ENCODE measurements at places on chromosomes 3 and 15.
A peak's percentile ranks its signal among the peaks of the same experiment; 100 is the strongest.

DNA sequence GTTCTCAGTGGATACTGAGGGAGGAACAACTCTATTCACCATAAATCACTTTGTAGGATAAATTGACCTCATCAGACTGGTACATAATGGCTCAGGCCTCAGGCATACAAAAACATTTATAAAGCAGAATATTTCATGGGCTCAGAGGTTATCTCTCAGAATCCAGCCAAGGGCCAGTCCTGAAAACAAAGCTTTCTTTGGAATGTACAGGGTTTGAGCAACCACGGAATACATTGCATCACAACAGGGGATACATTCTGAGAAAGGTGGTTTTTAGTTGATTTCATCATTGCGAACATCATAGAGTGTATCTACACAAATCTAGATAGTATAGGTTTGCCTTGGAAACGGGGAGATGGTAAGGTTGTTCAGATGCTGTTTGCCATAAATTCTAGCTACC lies 33.4 kb upstream of the CTDSPL2 start:
- DNase-seq = no peak

DNA sequence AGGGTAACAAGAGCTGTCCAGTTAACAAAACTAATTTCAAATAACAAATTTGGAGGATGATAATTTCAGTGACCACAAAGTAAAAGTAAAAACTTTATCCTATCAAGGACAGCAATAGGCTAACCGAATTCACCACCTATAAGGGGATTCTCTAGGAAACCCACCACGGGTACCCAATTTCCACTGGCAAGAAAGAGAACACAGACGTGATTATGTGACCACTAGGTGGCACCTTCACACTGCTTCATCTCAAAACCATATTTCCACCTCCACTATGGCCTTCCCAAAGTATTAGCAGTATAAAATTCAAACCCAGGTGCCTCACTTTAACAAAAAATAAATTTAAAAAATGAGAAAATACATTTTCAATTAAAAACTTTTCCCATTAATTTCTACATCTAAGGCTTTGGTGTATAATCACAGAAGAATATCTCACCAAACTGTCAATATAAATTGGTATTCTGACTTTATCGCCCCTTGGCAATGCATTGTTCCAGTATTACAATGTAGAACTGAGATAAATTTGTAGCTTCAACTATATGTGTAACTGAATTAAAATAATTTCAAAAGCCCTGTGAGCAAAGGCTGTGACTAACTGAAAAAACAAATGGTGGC lies 96.5 kb downstream of the FSIP1 start:
- peak; percentile 30 for DNase-seq

- no peak for DNase-seq
These were observed 22.1 kb downstream of the GABRR3 start for GRCh38 chr3:98012979-98013378.

GRCh38 chr3:182508919-182509711 lies 284.2 kb upstream of the ATP11B start:
- no peak for DNase-seq

DNA sequence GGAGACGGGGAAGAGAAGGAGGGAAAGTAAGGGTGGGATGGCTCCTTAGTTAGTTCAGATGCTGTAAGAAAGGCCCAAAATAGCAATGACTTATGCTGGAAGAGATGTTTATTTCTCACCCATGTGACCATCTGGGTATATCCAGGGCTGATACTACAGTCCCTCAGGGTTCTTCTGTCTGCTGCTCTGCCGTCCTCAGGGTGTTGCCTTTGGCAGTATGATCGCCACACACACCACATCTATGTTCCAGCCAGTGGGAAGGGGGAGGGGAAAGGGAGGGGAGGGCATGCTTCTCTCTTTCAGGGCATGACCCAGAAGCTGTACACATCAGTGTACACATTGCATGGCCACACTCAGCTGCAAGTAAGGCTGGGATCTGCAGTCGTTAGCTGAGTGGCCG lies 10.2 kb downstream of the CD276 start:
- DNase-seq = no peak

DNA sequence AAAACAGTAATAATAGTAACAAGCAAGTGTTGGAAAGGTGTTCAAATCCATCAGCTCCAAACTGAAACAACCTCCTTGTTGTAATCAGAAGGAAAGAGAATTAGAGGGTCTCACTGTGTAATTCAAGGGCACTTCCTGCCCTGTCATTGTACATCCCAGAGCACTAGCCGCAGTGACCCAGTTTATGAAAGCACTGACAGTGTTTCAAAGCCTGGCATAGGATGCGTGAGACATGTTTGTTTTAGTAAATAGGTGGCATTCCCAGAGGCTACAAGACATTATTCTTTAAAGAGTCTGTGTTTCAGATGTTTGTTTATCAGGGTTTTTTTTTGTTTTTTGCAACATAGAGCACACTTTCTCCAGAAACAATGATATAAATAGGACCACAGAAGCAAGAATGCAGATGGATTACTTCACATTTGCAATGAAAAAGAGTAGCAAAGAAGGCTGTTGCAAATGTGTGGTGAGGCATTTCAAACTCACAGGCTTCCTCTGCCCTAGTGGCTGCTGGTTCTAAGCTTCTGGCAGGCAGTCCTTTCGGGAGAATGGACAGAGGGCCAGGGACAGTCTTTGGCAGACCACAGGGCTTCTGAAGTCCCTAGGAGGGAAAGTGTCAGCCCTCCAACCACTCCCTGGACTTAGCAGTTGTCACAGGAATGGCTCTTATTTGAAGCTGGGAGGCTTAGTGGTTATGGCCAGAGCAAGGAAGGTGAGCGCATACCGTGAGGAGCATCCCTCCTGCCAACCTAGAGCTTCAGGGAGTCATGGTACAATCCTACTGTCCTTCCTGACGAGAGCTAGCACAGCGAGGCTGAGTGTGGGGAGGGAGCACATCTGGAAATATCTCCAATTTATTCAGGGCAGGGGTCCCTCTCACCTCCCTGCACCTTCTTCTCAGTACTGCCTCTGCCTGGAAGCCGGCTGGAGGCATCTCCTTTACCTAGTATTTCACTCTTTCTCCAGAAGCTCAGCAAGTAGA lies 31.4 kb upstream of the TIPARP start:
- no peak for DNase-seq

GRCh38 chr3:22364851-22365250 lies 613.8 kb upstream of the ZNF385D start:
- DNase-seq = no peak

DNA sequence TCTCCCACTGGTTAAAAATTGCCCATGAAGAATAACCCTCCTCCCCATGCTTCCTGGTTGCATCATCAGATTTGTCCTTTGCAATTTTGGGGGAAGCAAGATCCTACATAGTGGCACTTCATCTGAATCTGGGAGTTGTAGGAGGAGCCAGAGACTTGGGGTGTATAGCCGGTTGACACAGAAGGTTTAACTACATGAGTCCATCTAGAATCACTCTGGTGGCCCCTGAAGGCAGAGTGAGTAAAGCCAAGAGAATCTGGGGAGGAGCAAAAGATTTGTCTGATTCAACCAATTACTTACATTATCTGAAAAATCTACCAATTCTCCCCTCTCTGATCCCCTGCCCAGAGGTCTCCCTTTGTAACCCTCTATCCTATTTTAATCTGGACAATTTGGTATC lies 50.1 kb downstream of the SYN2 start:
- DNase-seq = no peak

- DNase-seq = peak; percentile 61
These were observed 140.2 kb upstream of the STT3B start for GRCh38 chr3:31392568-31392967.

GRCh38 chr3:171504376-171504775 lies 44.2 kb upstream of the TNIK start:
- no peak for DNase-seq

DNA sequence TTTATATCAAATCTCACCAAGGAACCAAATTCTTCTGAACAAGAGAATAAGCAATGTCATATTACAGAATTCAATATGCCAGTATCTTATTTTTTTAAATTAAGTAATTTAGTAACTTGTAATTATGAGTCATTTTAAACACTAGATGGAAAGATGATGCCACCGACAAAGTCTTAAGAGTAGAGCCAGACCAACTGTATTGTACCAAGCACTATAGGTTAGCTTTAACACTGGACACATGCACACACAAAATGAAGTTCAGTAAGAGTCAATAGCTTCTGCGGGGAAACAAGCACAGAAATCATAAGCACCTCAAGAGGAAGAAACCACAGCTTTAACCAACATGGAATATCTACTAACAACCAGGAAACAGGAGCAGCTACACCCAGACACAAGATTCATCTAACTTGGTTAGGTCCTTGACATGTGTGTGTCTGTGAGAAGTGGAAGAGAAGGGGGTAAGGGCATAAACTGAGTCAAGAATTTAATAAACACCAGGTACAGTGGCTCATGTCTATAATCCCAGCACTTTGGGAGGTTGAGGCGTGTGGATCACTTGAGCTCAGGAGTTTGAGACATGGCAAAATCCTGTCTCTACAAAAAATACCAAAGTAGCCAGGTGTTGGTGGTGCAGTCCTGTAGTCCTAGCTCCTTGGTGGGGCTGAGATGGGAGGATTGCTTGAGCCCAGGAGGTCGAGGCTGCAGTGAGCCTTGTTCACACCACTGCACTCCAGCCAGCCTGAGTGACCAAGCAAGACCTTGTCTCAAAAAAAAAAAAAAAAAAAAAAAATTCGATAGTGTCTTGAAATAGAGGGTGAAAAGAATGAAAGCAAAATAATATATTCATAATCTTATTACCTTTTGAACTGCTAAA lies 28.9 kb downstream of the DENND4A start:
- DNase-seq = no peak

GRCh38 chr3:186815435-186815834 lies 9.2 kb upstream of the RFC4 start:
- no peak for DNase-seq

GRCh38 chr3:38598791-38599190 lies 50.7 kb downstream of the SCN5A start:
- DNase-seq = no peak

GRCh38 chr3:58986654-58987053 lies 63.2 kb downstream of the CFAP20DC start:
- no peak for DNase-seq

DNA sequence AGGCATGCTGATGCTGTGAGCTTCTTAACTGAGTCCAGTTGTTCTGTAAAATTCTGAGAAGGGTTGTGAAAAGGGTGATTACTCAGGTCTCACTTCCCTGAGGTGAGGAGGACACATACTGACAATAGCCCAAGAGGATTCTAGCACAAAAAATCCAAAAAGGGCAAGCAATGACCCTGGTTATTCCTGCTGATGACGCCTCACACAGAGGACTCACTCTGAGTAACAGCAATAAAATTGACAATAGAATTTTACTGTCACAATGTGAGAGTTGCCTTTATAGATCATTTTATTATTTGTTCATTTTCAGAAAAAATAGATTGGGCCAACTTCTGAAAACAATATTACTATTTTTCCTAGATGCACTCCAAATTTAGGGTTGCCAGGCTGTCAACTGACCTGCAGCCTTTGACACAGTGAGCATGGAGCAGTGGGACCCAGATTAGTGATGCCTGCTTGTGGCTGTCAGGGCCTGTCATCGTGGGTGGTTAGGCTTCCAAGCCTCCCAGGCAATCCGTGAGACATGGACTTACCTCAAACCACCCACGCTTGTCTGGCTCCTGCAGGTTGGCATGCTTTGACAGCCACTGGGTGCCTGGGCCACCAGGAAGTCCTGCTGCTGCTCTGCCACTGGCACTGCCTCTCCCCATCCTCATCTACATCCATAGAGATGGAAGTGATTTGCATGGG lies 396.0 kb upstream of the THBS1 start:
- no peak for DNase-seq

DNA sequence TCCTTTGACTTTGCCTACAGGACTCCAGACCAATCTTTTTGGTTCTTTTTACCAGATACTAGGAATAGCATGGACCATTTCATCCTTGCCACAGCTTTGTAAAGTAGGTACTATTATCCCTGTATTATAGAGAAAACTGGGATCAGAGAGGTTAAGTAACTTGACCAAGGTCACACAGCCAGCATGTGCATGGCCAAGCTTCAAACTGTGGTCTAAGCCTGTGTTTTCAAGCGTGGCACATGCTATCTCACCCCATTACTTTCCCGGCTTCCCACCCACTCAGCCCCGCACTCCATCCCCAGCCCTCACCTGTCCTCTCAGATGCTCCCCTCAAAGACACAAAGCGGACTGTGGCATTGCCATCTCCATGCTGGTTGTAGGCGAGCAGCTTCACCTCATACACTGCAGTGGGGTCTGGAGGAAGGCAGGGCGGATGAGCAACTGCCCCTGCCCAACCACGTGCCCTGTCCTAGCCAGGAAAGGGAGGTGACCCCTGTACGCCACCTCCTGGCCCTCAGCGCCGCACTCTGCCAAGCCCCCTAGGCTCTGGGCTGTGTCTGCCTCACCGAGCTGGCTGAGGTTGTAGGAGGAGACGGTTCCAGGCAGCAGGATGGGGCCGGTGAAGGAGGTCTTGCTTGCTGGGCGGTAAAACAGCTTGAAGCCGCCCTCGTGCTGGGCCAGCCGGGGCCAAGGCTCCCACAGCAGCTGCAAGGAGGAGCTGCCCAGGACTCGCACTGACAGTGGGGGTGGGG lies 25.7 kb downstream of the RNU5B-1 start:
- peak; percentile 38 for DNase-seq

DNA sequence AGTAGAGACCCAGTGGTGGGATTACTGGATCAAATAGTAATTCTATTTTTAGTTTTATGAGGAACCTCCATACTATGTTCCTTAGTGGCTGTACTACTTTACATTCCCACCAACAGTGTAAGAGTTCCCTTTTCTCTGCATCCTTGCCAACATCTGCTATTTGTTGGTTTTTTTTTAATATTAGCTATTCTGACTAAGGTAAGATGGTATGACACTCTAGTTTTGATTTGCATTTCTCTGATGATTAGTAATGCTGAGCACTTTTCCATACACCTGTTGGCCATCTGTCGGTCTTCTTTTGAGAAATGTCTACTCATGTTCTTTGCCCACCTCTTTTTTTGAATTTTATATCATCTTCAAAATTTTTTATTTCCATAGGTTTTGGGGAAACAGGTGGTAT lies 34.2 kb upstream of the RAP2B start:
- no peak for DNase-seq

- DNase-seq = no peak
These were observed 34.0 kb upstream of the CILP start for GRCh38 chr15:65245096-65245856.

GRCh38 chr15:31503256-31503655 lies 176.6 kb downstream of the KLF13 start:
- DNase-seq = no peak

DNA sequence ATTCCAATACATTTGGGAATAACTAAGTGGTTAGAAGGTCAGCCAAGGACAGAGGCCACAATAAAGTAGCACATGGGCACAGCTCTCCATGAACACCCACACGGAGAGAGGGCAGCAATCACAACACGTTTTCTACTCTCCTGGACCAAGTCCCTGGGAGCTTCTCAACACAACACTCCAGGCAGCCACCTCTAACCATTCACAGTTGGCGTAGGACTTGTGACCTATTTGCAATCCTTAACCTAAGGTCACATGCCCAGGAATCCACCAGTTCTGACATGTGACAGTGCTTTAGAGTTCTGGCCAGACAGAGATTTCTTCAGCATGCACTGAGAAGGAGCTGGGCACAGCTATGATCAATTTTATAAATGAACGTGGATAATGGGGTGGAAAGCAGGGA lies 280.8 kb downstream of the SHQ1 start:
- DNase-seq = no peak

Measured in RPMI8226 (cell line).